ENCODE measurements at places on chromosomes 4 and X.

DNA sequence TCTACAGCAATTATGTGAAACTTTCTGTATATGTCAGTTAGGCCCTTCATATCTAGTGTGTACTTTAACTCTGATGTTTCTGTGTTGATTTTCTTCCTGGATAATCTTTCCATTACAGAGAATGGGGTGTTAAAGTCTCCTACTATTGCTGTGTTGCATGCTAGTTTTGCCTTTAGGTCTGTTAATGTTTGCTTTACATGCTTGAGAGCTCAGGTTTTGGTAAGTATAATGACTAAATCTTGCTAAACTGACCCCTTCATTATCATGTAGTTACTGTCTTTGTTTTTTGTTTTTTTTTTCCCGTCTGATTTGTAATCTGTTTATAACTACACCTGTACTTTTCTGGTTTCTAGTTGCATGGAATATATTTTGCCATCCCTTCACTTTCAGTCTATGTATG is 63.6 kb upstream of the UGT2B15 start:
- DNase-seq: no peak

DNA sequence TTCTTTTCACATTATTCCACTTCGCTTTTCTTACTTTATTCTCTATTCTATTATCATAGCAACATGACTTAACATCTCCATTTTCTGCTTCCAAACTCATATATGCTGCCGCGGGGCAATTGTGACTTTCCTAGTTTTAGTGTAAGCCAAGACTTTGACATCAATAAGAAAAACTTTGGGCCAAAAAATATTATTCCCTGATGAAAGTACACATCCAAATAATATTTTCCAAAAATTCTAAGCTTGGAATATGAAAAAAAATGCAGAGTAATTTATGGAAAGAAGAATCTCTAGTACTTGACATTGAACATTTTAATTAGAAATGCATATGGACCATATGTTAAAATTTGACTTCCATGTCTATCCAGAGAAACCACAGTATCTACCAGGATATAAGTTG is 995.1 kb upstream of the INTU start:
- no peak for DNase-seq

DNA sequence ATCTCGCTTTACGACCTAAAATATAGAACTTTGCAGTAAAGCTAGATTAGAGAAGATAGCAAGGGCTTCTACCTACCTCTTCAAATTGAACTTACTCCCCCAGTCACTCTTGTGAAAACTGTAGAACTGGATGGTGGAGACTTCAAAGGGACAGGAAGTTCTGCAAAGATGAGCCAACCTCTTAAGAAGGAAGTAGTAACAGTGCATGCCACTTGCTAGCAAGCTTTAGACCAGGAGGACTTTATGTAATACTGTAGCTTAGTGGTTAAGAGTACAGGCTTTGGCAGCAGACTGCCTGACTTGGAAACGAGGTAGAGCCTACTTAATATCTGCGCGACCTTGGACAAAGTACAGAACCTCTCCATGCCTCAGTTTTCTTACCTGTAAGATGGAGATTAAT is 27.5 kb upstream of the VBP1 start:
- DNase-seq: no peak

GRCh38 chr4:76200771-76201231 is 12.8 kb downstream of the SCARB2 start:
- no peak for DNase-seq

DNA sequence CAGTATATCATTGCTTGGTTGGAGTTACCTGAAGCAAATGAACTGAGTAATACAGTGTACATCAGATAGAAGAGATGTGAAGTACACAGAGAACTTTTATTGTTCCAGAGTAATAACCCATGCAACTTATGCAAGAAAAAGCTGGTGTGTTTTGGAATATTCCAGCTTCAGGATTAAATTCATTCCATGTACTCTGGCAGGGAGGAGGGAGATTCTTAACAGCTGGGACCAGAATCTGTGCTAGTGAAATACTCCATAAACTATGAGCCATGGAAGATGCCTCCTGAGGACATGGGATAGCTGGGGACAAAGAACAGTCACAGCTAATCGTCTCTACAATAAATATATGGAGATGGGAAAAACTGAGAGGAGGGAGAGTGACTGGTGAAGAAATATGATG is 101.6 kb upstream of the OTUD4 start:
- DNase-seq: no peak

DNA sequence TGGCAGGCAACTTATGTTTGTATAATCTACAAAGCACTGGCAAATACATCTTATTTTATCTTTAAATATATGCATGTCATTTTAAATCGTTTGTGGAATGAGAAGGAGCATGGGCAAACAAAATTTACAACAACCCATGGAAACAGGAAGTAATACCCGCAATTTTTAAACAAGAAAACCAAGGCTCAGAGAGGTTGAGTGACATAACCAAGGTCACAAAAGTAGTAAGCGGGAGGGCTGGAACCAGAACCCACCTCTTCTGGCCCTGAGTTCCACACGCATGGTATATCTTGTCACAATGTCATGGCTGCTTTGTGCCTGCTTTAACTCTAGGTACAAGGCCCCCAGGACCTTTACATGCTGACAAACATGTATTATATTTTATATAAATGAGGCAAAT is 52.9 kb downstream of the SLC7A11 start:
- DNase-seq: no peak

DNA sequence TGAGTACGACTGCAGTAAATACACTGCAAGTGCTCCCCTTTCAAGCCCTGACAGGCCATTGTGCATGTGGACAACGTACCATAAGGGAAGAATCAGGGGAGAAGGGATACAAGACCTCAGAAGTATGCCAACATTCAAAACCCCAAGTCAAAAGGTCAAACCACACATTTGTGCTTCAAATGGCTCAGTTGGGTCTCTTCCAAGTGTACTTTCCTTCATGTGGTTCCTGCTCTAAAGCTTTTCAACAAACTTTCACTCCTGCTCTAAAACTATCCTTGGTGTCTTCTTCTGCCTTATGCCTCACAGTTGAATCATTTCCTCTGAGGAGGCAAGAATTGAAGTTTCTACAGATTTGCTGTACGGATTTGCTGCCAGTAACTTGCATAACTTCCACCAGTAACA is 305.7 kb upstream of the SLIT2 start:
- peak; percentile 15 for DNase-seq

GRCh38 chr4:184329659-184330400 is 112.2 kb upstream of the ENPP6 start:
- DNase-seq: no peak

GRCh38 chr4:1187182-1187581 is 14.8 kb upstream of the SPON2 start:
- no peak for DNase-seq

DNA sequence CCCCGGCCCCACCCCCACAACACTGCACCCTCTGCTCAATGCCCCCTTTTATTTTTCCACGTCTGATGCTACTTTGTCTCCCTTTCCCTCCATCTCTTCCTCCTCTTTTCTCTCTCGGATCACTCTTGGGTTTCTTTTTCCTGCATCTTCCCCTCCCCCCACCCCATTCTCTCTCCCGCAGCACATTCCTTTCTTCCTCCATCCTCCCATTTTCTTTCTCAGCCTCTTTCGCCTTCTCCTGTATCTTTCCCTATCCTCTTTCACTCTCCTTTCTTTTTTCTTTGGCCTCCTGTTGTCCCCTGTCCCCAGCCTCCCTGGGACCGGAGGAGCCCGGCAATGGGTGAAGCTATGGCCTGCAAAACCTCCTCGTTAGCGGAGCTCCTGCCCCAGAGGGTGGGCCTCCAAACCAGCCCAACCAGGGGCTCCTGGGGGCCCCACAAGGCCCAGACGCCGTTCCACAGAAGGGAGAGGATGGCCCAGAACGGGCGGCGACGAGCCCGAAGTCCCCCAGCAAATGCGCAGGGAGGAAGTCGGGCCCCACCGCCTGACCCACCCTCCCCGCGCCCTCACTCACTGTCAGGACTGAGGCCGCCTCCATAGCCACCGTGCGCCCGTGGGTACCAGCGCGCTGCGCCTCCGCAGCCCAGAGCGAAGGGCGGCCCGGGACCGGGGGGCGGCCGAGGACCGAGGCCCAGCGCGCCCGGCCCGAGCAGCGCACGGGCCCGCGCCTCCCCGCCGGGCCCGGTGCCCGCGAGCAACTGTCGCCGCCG is 807 bp downstream of the HMX1 start:
- no peak for DNase-seq

DNA sequence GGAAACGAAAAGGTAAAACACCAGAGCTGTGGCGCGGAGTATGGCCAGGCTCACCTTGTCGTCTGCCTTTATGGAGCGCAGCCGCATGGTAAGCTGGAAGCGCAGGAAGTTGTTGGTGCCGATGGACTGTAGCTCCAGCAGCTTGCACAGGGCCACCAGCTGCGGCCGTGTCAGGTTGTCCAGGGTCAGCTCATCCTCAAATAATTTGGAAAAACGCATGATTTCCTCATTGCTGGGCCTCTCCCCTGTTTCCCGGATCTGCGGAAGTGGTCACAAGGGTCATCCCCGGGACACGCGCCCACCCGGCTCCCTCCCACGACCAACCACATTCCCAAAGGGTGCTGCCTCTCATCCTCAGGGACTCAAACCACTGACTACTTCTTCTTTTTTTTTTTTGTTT is 23.3 kb downstream of the LETM1 start:
- no peak for DNase-seq

DNA sequence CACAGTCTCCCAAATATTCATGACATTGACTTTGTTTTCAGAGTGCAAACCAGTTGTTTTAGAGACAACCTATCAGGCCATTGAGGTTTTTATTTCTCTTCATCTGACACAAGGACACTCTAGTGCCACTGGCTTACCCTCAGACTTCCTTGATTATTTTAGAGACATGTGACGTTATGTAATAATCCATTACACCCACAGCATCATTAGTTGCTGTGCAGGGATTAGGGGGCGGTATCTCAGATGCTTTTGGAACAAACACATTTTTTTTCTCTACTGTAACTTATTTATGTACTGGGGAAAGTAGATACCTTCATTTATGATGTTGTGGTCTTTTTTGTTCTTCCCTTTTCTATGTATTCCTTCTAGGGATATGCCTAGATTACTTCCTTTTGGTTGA is 2293.1 kb downstream of the PCDH7 start:
- no peak for DNase-seq

- peak; percentile 5 for DNase-seq
These were observed 59.6 kb downstream of the DCX start for GRCh38 chrX:111352424-111352823.

- no peak for DNase-seq
These were observed 148.5 kb downstream of the FAM13A start for GRCh38 chr4:88908521-88908920.

DNA sequence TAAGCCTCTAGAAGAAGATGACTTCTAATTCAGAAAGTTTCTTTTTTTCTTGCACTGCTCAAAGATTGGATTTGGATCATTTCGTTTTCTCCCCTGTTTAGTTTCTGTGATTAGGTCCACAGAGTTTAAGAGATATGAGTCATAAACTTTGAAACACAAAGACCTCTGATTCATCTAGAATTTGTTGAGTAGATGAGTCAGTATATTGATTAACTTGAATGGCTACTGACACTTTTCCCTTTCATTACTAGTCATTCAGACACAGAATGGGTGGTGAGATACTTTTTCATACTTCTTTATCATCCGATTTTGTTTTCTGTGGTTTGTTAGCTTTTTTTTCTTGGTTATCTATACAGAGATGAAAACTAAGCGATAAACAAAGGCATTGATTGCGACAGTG is 34.1 kb upstream of the AFF2 start:
- DNase-seq: no peak

DNA sequence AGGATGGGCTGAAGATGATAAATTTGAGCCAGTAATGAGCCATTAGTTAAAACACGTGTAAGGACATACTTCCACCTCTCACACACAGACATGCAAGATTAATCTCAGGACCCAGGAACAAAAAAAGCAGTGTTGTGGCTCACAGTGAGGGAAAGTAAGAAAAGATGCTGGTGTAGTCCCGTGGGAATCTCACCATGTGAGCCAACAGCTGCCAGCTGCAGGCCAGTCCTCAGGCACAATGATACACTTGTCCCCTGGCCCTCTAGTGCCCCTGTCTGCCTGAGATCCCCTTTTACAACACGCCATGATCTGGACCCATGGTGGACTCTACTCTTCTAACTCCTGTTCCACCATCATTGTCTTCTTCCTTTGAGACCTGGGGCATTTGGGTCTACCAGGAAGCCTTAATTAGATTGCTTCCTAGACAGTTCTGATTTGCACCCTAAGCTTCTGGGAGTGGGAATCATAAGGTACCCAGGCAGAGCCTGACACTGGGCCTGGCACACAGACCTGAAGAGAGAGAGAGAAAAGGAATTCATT is 194.7 kb downstream of the STIM2 start:
- DNase-seq: no peak

GRCh38 chrX:151151665-151152267 is 24.6 kb upstream of the GPR50 start:
- peak; percentile 38 for DNase-seq

DNA sequence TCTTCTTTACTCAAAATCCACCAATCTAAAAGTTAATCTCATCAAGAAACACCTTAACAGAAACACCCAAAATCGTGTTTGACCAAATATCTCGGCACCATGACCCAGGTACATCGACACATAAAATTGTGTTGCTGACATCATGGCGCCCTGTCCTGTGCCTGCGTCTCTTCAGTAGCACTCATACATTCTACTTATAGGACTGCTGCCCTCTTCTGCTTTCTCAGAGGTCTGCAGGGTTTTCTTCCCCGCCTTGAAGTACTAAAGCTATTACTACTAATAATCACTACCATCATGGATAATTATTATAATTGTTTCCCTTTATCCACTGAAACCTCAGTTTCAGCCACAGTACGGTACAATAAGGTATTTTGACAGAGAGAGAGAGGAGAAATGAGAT is 1403.1 kb upstream of the TENM3 start:
- DNase-seq: no peak

- DNase-seq: no peak
These were observed 45.9 kb downstream of the ABLIM2 start for GRCh38 chr4:8112672-8113071.

DNA sequence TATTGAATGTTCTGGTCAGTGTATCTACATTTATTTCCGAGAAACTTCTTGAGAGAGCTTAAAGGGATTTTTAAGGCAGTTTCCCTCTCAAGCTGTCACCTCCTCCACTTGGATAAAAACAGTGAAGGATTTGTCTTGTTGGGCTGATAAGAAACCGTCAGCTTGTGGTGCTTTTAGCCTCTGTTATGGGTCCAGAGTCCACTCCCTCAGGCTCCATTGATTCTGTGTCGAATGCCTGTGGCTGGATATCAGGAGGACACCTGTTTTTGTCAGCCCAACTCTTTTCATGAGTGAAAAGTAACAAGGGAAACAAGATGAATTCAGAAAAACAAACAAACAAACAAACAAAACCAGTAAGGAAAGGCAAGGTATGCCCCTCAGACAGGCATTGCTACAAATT is 12.4 kb downstream of the CLCN4 start:
- DNase-seq: no peak

- no peak for DNase-seq
These were observed 44.8 kb downstream of the CLCN3 start for GRCh38 chr4:169665046-169665737.
